ENCODE measurements at places on chromosomes 4 and X. TPM values are rescaled to one million over a fixed set of nuclear protein-coding genes. Genes with fewer than 3 reads are reported as not detected.

GRCh38 chr4:108884596-108884995 is 121.7 kb upstream of the ETNPPL start:
- DNase-seq, result no peak

DNA sequence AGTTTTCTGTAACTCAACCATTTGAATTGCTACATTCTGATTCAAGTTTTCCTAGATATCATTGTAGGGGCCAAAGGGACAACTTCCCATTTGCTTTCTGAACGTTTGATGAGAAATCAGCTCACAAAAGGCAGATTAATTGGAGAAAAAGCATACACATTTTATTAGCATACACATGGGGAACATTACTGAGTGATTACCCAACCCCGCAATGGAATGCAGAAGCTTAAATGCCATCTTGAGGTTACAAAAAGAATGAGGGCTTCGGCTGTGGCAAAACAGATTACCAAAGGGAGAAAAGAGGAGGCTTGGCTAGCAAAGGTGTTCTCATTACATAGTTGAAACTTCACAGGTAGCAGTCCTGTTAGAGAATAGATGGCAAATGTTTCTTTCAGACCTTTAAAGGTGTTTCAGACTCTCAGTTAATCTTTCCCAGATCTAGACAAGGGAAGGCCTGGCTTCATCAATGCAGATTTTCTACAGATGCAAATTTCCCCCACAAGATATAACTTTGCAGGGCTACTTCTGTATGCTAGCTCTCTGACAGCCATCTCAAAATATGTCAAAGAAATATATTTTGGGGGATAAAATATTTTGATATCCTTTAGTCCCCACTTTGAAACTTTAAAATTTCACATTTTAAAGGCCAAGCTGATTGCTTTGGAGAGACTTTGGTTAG is 26.5 kb upstream of the HERC6 start:
- DNase-seq, result peak; percentile 2

GPR50 gene
- polyA plus RNA-seq, result not detected

GRCh38 chrX:20143111-20143510 is 1.5 kb upstream of the EIF1AX start:
- no peak for DNase-seq

DNA sequence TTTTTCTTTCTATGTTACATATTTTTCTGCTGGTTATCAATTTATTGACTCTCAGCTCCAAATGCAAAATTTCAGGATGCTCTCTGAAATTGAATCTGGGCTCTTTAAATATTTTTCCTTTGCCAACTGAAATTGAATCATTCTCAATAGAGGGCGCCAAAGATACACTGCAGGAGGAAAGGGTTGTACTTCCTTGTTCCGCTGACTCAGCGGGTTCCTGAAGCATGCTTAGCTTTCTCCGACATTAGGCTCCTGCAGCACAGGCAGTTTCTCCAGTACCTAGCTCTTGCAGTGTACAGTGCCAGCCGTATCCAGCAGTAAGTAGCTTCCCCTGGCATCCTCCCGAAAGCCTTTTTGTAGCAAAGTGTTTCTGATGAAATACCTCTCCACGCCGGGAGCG is 28.8 kb upstream of the CFAP47 start:
- DNase-seq, result peak; percentile 17

HSD17B10 gene
- polyA plus RNA-seq, result 149 TPM

IL13RA2 gene
- polyA plus RNA-seq, result not detected

- peak; percentile 74 for DNase-seq
Measured at GRCh38 chr4:145954924-145955339, 16.3 kb upstream of the ZNF827 start.

GRCh38 chrX:71475785-71476540 is 56.9 kb upstream of the OGT start:
- no peak for DNase-seq

- DNase-seq, result no peak
Measured at GRCh38 chrX:9903146-9903545, 64.0 kb upstream of the CLDN34 start.

- no peak for DNase-seq
Measured at GRCh38 chrX:108312011-108312410, 126.2 kb downstream of the COL4A6 start.

CCDC149 gene
- polyA plus RNA-seq, result 1.4 TPM

- peak; percentile 19 for DNase-seq
Measured at GRCh38 chr4:90958256-90958895, 831.2 kb downstream of the CCSER1 start.

DNA sequence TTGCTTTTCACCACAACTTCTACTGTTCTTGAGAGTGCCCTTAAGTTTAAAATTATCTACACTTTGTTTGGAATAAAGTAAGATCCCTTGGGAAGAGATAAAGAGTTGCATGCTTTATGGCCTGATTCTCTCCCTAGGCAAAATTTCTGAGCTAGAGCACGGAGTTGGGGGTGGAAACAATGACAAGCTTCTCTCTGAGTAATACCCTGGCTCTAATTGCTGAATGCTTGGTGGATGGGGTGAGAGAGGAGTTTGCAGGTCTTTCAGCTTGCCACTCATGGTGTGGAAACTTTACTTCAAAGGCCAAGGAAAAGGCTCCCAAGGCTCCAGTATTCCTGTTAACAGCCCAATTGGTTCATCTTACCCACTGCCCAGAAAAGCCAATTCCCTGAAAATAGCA is 26.1 kb upstream of the PRDM8 start:
- no peak for DNase-seq

HELQ gene
- 5.1 TPM for polyA plus RNA-seq

ZDHHC15 gene
- not detected for polyA plus RNA-seq

- DNase-seq, result peak; percentile 6
Measured at GRCh38 chrX:97616883-97617530, 733.3 kb downstream of the RPA4 start.

DNA sequence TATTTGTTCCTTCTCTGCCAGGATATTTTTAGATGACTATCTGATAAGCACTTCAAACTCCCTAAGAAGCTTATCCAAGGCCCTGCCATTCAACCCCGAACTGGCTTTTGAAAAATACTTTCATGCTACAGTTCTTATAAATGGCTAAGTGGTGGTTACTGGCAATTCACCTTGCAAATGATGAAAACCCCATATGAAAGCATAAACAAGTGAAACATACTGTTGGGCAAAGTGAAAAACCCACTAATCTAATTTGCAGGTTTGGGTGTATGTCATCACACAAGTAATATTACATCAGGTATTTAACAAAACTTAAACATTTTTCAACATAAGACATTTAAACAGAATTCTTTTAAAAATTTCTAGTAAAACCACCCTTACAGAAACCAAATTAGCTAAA is 31.1 kb downstream of the TAPT1 start:
- no peak for DNase-seq

ZCCHC12 gene
- 0.05 TPM for polyA plus RNA-seq

- DNase-seq, result no peak
Measured at GRCh38 chr4:117740736-117741135, 293.6 kb upstream of the NDST3 start.

DNA sequence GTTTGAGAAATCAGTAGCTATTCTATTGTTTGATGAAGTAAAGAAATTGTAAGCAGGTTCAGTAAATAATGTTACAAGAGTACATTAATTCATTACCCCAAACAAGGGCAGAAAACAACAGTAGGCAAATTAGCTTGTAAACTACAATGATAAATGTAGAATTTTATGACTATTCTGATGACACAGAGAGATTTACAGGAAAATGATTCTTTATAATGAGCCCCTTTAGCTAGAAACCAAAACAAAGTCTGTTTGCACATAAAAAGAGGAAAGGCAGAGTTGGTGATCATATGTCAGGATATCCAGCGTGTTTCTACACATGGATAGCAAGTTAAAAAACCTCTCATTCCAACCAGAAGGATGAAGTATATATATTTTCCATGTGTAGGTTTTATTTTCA is 204.8 kb downstream of the CFAP299 start:
- no peak for DNase-seq

NLRP2B gene
- polyA plus RNA-seq, result not detected

DNA sequence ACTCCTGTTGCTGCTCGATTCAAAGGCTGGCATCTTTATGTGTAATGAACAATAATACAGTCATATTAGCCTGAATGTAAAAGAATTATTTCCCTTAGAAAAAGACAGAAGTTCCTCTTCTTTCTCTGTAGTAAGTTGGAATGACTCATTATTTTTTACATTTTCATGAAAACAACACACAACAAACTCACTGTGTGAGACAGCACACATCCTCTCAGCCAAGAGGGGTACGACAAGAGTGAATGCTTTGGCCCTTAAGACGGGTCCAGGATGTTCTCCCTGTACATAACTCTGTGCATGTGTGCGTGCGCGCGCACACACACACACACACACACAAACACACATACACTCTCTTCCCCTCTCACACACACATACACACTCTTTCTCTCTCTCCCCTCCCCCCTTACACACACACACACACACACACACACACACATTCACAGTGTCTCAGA is 72.8 kb downstream of the MANBA start:
- DNase-seq, result peak; percentile 7

DNA sequence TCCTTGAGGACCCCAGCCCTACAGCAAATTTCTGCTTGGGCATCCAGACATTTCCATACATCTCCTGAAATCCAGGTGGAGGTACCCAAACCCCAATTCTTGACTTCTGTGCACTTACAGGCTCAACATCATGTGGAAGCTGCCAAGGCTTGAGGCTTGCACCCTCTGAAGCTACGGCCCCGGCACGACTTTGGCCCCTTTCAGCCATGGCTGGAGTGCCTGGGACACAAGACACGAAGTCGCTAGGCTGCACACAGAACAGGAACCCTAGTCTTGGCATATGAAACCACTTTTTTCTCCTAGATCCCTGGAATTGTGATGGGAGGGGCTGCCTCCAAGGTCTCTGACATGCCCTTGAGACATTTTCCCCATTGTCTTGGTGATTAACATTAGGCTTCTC is 1417.7 kb downstream of the ARAP2 start:
- no peak for DNase-seq

- peak; percentile 20 for DNase-seq
Measured at GRCh38 chr4:77347351-77347966, 190.5 kb downstream of the CCNG2 start.

DNA sequence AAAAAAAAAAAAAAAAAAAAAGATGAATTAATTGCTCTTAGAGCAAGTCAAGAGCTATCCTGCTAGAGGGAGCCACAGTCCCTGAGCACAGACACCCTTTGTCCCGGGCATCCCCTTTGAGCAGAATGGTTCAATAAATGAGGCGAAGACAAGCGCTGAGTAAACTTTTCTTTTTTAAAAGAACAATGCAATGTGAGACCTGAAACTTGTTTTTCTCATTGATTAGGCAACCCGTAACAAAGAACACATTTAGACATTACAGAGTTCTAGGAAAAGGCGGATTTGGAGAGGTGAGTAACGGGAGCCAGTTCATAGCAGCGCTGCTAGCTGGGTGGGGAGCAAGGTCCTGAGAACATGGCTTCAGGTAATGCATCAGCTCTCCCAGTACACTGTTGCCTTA is 46.1 kb downstream of the GRK4 start:
- DNase-seq, result peak; percentile 22

HOPX gene
- polyA plus RNA-seq, result not detected

GRCh38 chrX:74458736-74459135 is 37.4 kb downstream of the SLC16A2 start:
- DNase-seq, result no peak

GRCh38 chr4:130722361-130722760 is 1626.4 kb downstream of the C4orf33 start:
- DNase-seq, result peak; percentile 6

DNA sequence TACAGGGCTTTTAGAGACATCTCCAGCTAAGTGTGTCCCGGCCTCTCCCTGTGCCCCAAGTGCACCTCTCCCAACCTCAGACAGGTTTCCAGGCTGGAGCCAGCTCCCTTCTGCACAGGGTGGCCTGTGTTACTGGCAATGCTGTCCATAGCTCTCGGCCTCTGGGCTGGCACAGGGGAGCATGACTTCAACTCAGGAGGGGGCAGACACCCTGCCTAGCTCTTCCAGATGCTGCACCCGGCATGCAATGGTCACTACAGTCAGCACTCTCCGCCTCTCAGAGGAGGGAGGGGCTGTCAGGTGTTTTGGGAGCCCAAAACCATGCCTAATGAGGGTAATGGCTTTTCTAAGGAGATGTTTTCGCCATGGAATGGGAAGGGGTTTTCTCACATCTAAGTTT is 2.4 kb upstream of the IRAK1 start:
- no peak for DNase-seq

SMR3B gene
- polyA plus RNA-seq, result not detected

DNA sequence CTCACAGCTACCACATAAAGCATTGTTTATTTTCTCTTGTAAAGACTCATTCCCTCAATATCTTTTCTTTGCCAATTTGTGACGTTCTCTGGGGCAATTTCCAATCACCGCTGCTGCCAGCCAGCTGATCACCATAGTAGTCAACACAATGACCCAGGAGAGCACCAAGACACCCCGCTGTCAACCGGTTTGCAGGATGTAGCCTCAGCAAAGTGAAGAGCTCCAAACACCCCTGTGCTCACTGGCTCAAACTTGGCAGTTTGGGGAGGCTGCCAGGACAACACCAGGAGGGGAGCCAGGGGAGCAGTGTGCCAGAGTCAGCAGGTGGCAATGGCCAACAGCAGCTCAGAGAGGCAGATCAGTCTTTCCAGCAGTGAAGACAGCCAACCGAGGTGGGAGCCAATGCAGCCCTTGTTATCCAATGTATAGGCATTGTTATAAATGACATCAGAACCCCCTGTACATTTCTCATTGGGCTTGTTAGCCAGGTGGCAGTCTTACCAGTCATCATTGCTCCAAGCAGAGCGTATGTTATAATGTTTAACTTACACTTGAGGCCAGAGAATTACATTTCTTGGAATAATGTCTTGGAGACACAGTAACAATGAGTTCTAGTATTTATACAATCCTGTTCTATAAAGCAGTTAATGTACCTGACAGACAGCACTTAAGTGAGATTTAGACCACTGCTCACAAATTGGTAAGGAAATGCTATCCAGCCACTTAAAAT is 274.9 kb upstream of the GK2 start:
- DNase-seq, result no peak

DNA sequence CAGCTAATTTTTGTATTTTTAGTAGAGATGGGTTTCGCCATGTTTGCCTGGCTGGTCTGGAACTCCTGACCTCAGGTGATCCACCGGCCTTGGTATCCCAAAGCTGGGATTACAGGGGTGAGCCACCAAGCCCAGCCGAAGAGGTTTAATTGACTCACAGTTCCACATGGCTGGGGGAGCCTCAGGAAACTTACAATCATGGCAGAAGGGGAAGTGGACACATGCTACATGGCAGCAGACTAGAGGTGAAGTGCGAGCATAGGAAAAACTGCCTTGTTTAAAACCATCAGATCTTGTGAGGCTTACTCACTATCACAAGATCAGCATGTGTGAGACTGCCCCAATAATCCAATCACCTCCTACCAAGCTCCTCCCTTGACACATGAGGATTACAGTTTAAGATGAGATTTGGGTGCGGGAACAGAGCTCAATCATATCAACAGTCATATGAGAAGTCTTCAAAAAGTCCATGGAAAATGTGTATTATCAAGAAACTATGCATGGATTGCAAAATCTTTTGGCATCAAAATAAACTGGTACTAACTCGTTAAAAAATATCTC is 25.8 kb upstream of the RPL39 start:
- no peak for DNase-seq

GYPA gene
- polyA plus RNA-seq, result not detected

Data from A549 (cell line).